ENCODE measurements at places on chromosomes 2 and 18.

DNA sequence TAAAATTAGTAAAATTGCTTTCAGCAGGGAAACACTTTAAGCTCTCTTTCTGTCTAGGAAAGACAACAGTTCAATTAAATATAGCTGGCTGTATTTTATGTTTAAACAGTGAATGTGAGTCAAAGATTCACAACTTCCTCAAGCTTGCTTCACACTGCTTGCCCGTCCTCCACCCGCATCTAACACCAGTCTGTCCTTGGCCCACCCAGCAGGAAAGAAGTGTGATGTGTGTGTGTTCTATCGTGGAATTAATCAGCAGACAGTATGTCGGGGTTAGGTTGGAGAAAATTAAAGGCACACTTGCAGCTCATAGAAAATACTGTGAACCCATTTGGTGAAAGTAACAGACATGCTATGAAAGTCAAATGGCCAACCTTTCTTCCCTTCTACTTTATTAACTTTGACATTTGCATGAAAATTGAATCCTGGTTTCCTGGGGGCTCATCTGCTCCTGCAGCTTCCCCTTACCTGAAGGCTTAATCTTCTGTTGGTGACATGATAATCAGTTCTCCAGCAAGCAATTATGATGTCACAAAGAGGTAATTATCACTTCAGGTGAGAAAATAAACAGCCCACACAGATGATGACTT is 182.0 kb downstream of the UXS1 start:
- no peak for DNase-seq

- DNase-seq = no peak
Observed at GRCh38 chr2:190819840-190820301, 60.8 kb upstream of the GLS start.

GRCh38 chr2:11624893-11625292 is 45.1 kb downstream of the NTSR2 start:
- no peak for DNase-seq

GRCh38 chr2:155035308-155035707 is 336.8 kb downstream of the KCNJ3 start:
- DNase-seq = no peak

DNA sequence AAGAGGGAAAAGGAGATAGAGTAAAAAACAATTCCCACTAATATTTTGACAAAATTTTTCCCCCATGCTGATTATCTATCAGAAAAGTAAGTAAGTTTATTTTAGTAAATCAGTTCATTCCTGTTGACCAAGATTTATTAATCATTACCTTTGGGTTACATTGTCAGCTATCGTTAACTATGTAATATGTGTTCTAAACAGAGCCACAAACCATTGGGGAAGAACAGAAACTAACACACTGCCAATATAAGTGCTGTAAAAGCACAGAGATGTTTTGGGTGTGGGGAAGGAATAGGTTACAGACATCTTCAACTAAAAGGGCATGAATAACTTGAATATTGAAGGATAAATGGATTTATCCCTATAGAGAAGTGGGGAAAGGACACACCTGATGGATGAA is 42.5 kb upstream of the ACADL start:
- no peak for DNase-seq

GRCh38 chr2:88765154-88765888 is 73.8 kb downstream of the RPIA start:
- peak; percentile 65 for DNase-seq

GRCh38 chr2:233385489-233386044 is 31.3 kb downstream of the DGKD start:
- no peak for DNase-seq

GRCh38 chr2:38771632-38772031 is 6.4 kb upstream of the GEMIN6 start:
- no peak for DNase-seq

GRCh38 chr2:172370821-172371455 is 56.4 kb upstream of the ITGA6 start:
- DNase-seq = no peak

DNA sequence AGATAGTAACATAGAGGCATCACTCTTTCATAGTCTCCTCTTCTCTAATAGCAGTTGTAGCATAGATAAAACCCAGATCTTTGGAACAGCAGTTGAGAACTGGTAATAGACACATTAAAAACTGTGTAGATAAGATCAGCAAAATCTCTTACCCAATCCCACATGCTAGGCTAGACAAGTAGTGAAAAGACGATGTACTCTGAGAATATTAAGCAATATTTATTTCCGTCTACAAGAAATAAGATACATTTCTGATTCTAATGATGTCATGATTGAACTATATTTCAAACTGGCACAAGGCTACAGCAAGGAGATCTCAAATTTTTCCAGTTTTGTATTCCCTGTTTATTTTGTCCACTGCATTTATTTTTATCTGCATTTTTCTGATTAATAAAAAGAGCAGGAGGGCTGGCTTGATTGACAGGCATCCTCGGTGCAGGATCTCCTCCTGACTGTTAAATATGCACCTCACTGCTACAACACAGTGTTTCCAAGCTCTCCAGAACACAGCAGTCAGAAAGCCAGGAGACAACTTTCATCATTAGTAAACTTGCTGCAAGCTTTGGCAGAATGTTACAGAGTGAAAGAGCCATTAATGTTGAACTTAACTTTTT is 73.3 kb upstream of the ATIC start:
- DNase-seq = no peak

GRCh38 chr2:40448476-40449079 is 3.3 kb downstream of the SLC8A1 start:
- peak; percentile 18 for DNase-seq

GRCh38 chr2:64212801-64213321 is 68.6 kb upstream of the PELI1 start:
- DNase-seq = no peak

- no peak for DNase-seq
Observed at GRCh38 chr2:69170661-69171060, 157.7 kb downstream of the ANTXR1 start.

DNA sequence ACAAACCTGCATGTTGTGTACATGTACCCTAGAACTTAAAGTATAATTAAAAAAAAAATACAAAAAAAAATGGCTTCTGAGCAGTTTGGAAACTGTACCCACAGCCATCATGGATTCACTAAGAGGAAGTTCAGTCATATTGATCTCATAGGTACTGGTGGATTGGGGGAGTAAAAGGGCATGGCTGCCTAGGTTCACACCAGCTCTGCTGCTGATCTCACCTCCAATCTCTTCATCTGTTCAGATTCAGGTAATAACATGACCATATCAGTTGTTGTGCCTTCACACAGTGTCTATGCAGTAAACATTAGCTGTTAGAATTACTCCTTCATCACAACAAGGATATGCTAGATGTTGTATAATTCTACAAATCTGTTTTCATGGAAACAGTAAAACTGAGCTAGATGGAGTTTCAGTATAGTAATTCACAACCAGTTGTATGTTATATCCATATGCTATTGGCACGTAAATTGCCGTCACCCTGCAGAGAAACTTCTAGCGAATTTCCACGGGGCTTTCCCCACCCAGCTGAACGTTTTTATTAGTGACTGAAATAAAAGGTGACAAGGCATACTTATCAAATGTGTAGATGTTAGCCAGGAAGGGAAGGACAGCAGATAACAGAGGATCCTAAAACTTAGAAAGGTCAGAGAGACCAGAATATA is 59.3 kb upstream of the ITM2C start:
- no peak for DNase-seq

DNA sequence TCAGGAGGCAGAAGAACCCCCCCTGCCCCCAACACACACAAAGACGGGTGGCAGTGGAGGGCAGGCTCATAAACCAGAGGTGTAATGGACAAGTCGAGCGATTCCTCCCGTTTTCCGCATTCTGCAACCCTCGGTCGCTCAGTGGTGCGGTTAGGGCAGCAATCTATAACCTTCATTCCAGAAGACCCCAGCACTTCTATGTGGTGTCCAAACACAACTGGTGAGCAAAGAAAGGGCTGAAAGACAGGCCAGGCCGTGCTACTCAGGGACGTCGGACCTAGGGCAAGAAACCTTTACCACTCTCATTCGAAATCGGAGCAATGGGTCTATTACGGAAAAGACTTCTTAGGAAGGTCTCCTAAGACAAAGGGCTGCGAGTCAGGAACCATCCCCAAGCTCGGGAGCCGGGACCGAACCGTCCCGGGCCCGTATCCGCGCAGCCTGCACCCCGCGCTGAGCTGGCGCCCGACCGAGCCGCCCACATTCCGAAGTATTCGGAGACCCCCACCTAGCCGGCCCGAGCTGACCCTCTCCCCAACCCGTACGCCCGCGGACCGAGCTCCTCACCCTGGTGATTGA is 568 bp downstream of the ARL5A start:
- DNase-seq = no peak

DNA sequence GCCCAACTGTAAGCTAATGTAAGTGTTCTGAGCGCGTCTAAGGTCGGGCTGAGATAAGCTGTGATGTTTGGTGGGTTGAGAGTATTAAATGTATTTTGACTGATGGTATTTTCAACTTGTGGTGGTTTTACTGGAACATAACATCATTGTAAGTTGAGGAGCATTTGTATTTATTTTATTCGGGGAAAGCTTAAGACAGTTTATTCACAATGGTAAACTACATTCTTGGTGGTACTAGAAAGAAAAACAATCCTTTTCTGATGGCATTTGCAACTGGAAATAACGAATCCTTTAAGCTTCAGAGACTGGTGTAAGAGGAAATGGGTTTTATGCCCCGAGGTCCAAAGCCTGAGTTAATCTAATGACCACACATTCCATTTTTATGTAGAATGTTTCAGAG is 283.3 kb upstream of the NETO1 start:
- DNase-seq = no peak

- no peak for DNase-seq
Observed at GRCh38 chr2:167491788-167492187, 603.5 kb downstream of the XIRP2 start.

All from NCI-H1930 (cell line).